ENCODE measurements at places on chromosomes 16 and 17. TPM values are rescaled to one million over a fixed set of nuclear protein-coding genes. Genes with fewer than 3 reads are reported as not detected.

GLOD4 gene
- 69.6 TPM for total RNA-seq

CCL16 gene
- total RNA-seq = not detected

OSGIN1 gene
- total RNA-seq = 0.94 TPM

PPP1R27 gene
- 0.82 TPM for total RNA-seq

KRT28 gene
- total RNA-seq = not detected

ABCA6 gene
- 0.19 TPM for total RNA-seq

CRK gene
- 31.7 TPM for total RNA-seq

TMED6 gene
- 3.5 TPM for total RNA-seq

PKD1 gene
- 123 TPM for total RNA-seq

TBC1D16 gene
- 11.9 TPM for total RNA-seq

IL4R gene
- total RNA-seq = 0.33 TPM

AATK gene
- 0.36 TPM for total RNA-seq

GJC1 gene
- 10.4 TPM for total RNA-seq

MYH1 gene
- 0.05 TPM for total RNA-seq

TK1 gene
- 29.8 TPM for total RNA-seq

SHBG gene
- 0.74 TPM for total RNA-seq

TMEM256 gene
- total RNA-seq = 141 TPM

EME1 gene
- total RNA-seq = 9.8 TPM

KRT33B gene
- total RNA-seq = not detected

PIRT gene
- total RNA-seq = 0.26 TPM

CFDP1 gene
- total RNA-seq = 118 TPM

TMEM238L gene
- 1.5 TPM for total RNA-seq

MEOX1 gene
- total RNA-seq = 0.24 TPM

FAM83G gene
- total RNA-seq = 4.1 TPM

EMC6 gene
- total RNA-seq = 37.2 TPM

NUDT16L1 gene
- total RNA-seq = 23.6 TPM

LITAFD gene
- total RNA-seq = not detected

LPO gene
- 0.08 TPM for total RNA-seq

MT1G gene
- total RNA-seq = 4.1 TPM

GNG13 gene
- 0.81 TPM for total RNA-seq
